ENCODE measurements at places on chromosomes 11 and 22.
A peak's percentile ranks its signal among the peaks of the same experiment; 100 is the strongest.

DNA sequence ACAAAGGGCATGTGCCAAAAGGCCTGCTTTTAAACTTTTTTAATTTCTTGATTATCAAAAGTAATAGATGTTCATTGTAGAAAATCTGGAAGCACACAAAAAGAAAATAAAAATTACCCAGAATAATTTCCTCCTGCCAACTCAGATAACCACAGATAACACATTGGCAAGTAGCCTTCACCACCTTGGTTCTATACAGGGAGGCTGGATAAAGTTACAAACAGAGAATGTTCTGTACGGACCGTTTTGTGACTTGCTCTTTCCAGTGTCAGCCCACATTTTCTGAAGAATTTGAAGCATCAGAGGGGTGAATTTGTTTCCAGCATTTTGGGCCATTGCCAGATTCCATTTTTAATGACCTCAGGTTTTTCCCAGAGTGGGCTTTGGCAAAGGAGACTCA, 23.5 kb downstream of the TUG1 start:
- H3K4me1 ChIP-seq: no peaks in the 10 kb centered on the region
- H3K36me3 ChIP-seq: no peaks in the 10 kb centered on the region
- H3K4me3 ChIP-seq: no peak overlapping the region
- peaks cover 21% of the 10 kb centered on the region for H3K27me3 ChIP-seq
- no peak overlapping the region for H3K27ac ChIP-seq

GRCh38 chr11:72475381-72475780, 41.0 kb upstream of the CLPB start:
- peaks cover 5% of the 10 kb centered on the region for H3K4me1 ChIP-seq
- no peak for DNase-seq
- H3K27me3 ChIP-seq: peaks cover 39% of the 10 kb centered on the region
- H3K4me3 ChIP-seq: no peak overlapping the region

DNA sequence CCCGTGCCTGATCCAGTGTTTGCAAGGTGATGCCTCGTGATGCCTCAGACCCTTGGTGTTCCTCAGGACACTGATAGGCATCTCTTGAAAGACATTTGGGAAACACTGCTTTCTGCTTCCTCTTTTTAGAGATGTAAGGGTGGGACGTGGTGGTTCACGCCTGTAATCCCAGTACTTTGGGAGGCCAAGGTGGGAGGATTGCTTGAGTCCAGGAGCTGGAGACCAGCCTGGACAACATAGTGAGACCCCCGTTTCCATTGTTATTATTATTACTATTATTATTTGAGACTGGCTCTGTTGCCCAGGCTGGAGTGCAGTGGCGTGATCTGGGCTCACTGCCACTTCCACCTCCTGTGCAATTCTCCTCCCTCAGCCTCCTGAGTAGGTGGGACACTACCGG, 6.5 kb upstream of the SOX10 start:
- no peak overlapping the region for H3K4me3 ChIP-seq
- no peak for DNase-seq
- no peaks in the 10 kb centered on the region for H3K27me3 ChIP-seq
- no peaks in the 10 kb centered on the region for H3K4me1 ChIP-seq
- no peak overlapping the region for H3K27ac ChIP-seq

- H3K27ac ChIP-seq: no peak overlapping the region
- H3K36me3 ChIP-seq: no peaks in the 10 kb centered on the region
- no peaks in the 10 kb centered on the region for H3K4me1 ChIP-seq
- H3K27me3 ChIP-seq: peaks cover 24% of the 10 kb centered on the region
- H3K4me3 ChIP-seq: no peak overlapping the region
These were observed 9.0 kb downstream of the SYN3 start for GRCh38 chr22:33049119-33049729.

DNA sequence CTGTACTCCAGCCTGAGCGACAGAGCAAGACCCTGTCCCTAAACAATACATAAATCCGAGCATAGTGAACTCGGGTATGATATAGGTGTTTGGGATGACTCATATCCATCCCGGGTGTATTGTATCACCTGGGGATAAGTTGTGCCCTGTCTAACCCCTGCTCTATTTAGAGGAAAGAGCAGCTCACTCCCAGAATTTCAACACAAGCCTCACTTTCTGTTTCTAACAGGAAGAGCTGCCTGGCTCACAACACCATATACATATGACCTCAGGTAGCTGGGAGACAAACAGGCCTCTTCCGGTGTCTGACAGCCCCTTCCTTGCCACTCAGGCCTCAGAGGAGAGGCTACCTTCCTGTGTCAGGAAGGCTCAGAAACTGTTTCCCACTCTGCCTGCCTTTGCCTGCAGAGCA, 9.9 kb upstream of the MICALL1 start:
- H3K36me3 ChIP-seq: peaks cover 16% of the 10 kb centered on the region
- peak; percentile 79 for DNase-seq
- no peaks in the 10 kb centered on the region for H3K27me3 ChIP-seq
- H3K4me1 ChIP-seq: peaks cover 47% of the 10 kb centered on the region

GRCh38 chr11:108218912-108219783, 3.3 kb downstream of the NPAT start:
- peak overlapping the region; percentile 2 for H3K27ac ChIP-seq
- DNase-seq: no peak
- no peaks in the 10 kb centered on the region for H3K27me3 ChIP-seq
- H3K4me3 ChIP-seq: peak overlapping the region; percentile 61
- H3K36me3 ChIP-seq: peaks cover 52% of the 10 kb centered on the region

GRCh38 chr11:85115798-85116197, 511.3 kb downstream of the DLG2 start:
- no peaks in the 10 kb centered on the region for H3K36me3 ChIP-seq
- no peak for DNase-seq
- no peak overlapping the region for H3K4me3 ChIP-seq
- H3K4me1 ChIP-seq: no peaks in the 10 kb centered on the region
- no peaks in the 10 kb centered on the region for H3K27me3 ChIP-seq

- DNase-seq: no peak
- peaks cover 22% of the 10 kb centered on the region for H3K4me1 ChIP-seq
- H3K27me3 ChIP-seq: peaks cover 18% of the 10 kb centered on the region
- no peak overlapping the region for H3K4me3 ChIP-seq
- no peaks in the 10 kb centered on the region for H3K36me3 ChIP-seq
- H3K27ac ChIP-seq: no peak overlapping the region
These were observed 2.9 kb upstream of the RAB38 start for GRCh38 chr11:88178191-88178590.

DNA sequence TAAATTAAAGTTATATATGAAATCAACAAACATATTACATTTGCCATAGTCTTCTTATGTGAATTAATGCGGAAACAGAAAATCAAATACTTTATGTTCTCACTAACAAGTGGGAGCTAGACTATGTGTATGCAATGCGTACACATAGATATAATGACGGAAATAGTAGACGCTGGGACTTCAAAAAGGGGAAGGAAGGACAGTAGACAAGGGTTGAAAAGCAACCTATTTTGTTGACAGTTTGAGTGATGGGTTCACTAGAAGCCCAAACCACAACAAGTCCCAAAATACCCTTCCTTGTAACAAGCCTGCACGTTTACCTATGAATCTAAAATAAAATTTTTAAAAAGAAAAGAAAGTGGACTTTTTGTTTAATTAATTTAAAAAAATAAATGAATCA, 430.8 kb upstream of the CNTN5 start:
- H3K4me1 ChIP-seq: no peaks in the 10 kb centered on the region
- no peaks in the 10 kb centered on the region for H3K36me3 ChIP-seq
- no peak for DNase-seq
- H3K27me3 ChIP-seq: no peaks in the 10 kb centered on the region
- H3K4me3 ChIP-seq: no peak overlapping the region
- H3K27ac ChIP-seq: no peak overlapping the region

GRCh38 chr22:33780531-33781136, 139.6 kb downstream of the LARGE1 start:
- H3K4me3 ChIP-seq: no peak overlapping the region
- no peak for DNase-seq
- H3K4me1 ChIP-seq: no peaks in the 10 kb centered on the region
- H3K27ac ChIP-seq: no peak overlapping the region
- H3K27me3 ChIP-seq: no peaks in the 10 kb centered on the region
- H3K36me3 ChIP-seq: no peaks in the 10 kb centered on the region

DNA sequence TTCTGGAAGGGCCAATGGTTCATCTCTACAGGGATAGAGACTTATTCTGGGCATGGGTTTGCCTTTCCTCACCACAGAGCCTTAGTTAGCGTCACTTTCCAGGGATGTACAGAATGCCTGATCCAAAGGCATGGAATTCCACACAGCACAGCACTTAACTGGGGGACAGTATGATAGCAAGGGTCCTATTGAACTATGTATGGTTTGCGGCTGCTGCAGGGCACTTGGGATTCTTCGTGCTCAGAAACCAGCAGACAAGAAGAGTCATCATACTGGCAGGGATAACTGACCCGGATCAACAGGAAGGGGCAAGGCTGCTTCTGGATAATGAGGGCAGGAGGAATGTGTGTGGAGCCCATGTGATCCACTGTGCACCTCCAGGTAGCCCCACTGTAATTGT, 105.7 kb downstream of the SWAP70 start:
- H3K27ac ChIP-seq: no peak overlapping the region
- no peak for DNase-seq
- H3K4me1 ChIP-seq: peaks cover 2% of the 10 kb centered on the region

- no peaks in the 10 kb centered on the region for H3K36me3 ChIP-seq
- DNase-seq: no peak
- no peak overlapping the region for H3K4me3 ChIP-seq
- no peak overlapping the region for H3K27ac ChIP-seq
- no peaks in the 10 kb centered on the region for H3K27me3 ChIP-seq
These were observed 41.3 kb upstream of the SLN start for GRCh38 chr11:107752949-107753822.

GRCh38 chr11:22787551-22788162, 41.9 kb downstream of the SVIP start:
- no peak overlapping the region for H3K4me3 ChIP-seq
- peak; percentile 44 for DNase-seq
- H3K4me1 ChIP-seq: no peaks in the 10 kb centered on the region
- no peak overlapping the region for H3K27ac ChIP-seq
- H3K36me3 ChIP-seq: no peaks in the 10 kb centered on the region

DNA sequence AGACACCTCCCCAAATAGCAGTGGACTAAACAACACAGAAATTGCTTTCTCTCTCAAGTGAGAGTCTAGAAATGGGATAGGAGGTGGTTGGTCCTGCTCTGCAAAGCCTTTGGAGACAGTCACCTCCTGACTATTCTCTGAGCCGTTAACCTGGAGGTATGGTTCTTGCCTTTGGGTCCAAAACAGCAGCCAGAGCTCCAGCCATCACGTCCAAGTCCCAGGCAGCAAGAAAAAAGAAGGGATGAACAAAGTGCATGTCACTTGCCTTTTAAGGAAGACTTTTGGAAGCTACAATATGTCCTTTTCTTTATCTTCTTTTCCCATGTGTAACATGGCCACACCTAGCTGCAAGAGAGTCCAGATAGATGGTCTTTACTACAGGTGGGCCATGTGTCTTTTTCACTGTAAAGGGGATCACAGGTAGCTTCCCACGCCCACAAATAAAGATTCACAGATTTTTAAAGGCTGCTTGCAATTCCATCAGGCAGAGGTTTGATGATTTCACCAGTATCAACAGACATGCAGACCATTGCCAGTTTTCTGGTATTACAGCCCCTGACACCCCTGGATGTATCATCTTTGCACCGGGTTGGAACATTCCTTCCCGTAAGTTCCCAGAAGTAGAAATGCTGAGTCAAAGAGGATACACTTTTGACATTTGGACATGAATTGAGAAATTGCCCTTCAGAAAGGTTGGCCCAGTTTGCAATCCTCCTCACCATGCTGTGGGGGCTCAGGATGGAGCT, 66.0 kb downstream of the MYEOV start:
- no peak overlapping the region for H3K27ac ChIP-seq
- peaks cover 4% of the 10 kb centered on the region for H3K27me3 ChIP-seq
- no peak overlapping the region for H3K4me3 ChIP-seq
- no peaks in the 10 kb centered on the region for H3K36me3 ChIP-seq

GRCh38 chr11:30543066-30543465, 43.1 kb downstream of the MPPED2 start:
- H3K27me3 ChIP-seq: no peaks in the 10 kb centered on the region
- no peak for DNase-seq
- H3K27ac ChIP-seq: no peak overlapping the region
- no peaks in the 10 kb centered on the region for H3K36me3 ChIP-seq
- no peaks in the 10 kb centered on the region for H3K4me1 ChIP-seq
- no peak overlapping the region for H3K4me3 ChIP-seq

- no peaks in the 10 kb centered on the region for H3K36me3 ChIP-seq
- no peaks in the 10 kb centered on the region for H3K27me3 ChIP-seq
- H3K27ac ChIP-seq: no peak overlapping the region
- H3K4me1 ChIP-seq: no peaks in the 10 kb centered on the region
- no peak overlapping the region for H3K4me3 ChIP-seq
- DNase-seq: no peak
These were observed 241.6 kb downstream of the DLG2 start for GRCh38 chr11:85385547-85385946.

DNA sequence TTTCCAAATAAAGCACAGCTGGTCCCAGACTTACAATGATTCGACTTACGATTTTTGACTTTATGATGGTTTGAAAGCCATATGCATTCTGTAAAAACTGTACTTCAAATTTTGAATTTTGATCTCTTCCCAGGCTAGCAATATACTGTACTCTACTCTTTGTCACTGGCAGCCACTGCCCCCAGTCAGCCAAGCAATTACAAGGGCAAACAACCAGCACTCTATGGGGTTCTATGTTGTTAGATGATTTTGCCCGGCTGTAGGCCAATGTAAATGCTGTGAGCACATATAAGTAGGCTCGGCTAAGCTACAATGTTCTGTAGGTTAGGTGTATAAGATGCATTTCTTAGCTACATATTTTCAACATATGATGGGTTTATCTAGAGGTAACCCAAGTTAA, 217.3 kb downstream of the RAB38 start:
- H3K36me3 ChIP-seq: no peaks in the 10 kb centered on the region
- H3K4me1 ChIP-seq: no peaks in the 10 kb centered on the region
- no peak overlapping the region for H3K4me3 ChIP-seq
- H3K27ac ChIP-seq: no peak overlapping the region
- H3K27me3 ChIP-seq: no peaks in the 10 kb centered on the region

DNA sequence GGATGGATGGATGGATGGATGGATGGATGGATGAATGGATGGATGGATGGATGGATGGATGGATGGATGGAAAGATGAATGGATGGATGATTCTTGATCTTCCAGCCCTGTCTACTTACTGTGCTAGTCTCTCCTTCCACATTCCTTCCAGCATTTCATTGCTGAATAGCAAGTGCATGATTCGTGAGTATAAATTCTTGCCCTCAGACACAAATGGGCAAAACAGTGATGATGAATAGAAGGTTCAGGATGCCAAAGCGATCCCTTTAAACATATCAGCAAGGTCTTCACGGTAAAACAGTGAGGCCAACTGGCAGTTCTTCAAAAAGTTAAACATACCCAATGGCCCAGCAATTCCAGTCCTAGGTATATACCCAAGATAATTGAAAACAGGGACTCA, 400.2 kb downstream of the MN1 start:
- no peak overlapping the region for H3K4me3 ChIP-seq
- no peak overlapping the region for H3K27ac ChIP-seq
- H3K27me3 ChIP-seq: peaks cover 4% of the 10 kb centered on the region
- no peaks in the 10 kb centered on the region for H3K36me3 ChIP-seq

DNA sequence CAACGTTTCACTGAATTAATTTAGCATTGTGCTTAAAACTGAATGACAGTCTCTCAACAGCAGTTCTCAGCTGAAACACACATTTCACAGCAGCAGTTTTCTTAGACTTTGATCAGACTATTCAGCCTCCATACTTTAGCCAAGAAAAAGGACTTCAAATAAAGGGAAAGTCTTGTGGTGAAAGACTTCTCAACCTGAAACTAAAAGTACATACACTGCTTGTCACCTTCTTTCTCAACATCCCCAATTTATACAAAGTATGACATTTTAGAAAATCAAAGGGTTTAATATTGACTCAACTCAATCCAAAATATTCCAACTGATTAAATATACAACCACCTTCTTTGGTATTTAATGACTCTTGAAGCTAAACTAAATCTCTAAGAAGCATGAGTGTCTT, 419.0 kb downstream of the LRRC4C start:
- DNase-seq: no peak
- H3K4me3 ChIP-seq: no peak overlapping the region
- H3K27ac ChIP-seq: no peak overlapping the region
- H3K27me3 ChIP-seq: no peaks in the 10 kb centered on the region
- H3K36me3 ChIP-seq: no peaks in the 10 kb centered on the region
- H3K4me1 ChIP-seq: no peaks in the 10 kb centered on the region
